ENCODE measurements at places on chromosomes 13 and 19.

- DNase-seq: no peak
Observed at GRCh38 chr13:78829821-78830220, 170.9 kb upstream of the OBI1 start.

GRCh38 chr13:39341251-39341650 lies 261.7 kb downstream of the LHFPL6 start:
- no peak for DNase-seq

DNA sequence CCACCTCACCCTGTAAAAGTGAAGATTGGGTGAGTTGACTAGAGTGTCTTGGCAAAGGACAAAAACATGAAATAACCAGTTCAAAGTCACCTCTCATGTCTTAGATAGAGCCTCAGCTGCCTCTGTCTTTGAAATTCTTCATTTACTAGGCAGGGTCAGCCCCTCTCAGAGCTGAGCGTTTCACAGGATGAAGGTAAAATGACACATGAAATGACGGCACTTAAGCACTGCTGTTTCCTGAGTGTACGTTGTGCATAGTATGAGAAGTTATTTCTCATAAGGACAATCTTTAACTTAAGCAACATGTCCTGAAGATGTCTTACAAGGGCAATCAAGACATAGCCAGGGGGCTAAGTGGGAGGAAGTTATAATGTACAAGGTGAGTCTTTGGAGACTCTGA lies 32.3 kb upstream of the SLC10A2 start:
- DNase-seq: no peak

- DNase-seq: no peak
Observed at GRCh38 chr13:37365496-37365895, 233.1 kb downstream of the POSTN start.

DNA sequence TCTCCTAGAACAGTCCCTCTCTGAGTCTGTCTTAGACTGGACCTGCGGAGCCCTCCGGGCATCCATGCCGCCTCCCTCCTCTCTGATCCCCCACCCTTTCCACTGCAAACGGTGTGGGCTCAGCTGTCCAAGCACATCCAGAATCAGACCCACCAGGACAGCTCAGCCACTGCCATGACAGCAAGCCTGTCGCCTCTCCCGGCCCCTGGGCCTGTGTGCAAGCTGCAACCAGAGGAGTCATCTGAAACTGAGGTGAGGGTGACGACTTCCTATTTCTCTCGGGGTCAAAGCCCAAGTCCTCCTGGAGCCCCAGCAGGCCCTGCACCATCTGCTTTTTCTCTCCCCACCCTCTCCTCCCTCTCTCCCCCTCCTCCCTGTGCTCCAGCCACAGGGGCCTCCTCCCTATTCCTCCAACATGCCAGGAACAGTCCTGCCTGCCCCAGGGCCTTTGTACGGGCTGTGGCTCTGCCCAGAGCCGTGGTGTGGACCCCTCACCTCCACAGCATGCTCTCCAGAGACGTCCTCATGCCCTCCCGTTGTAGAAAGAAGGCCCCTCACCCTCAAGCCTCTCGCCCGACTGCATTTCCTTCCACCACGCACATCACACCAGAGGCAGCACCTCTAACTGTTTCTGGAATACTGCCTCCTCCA lies 23.5 kb upstream of the MYDGF start:
- no peak for DNase-seq

DNA sequence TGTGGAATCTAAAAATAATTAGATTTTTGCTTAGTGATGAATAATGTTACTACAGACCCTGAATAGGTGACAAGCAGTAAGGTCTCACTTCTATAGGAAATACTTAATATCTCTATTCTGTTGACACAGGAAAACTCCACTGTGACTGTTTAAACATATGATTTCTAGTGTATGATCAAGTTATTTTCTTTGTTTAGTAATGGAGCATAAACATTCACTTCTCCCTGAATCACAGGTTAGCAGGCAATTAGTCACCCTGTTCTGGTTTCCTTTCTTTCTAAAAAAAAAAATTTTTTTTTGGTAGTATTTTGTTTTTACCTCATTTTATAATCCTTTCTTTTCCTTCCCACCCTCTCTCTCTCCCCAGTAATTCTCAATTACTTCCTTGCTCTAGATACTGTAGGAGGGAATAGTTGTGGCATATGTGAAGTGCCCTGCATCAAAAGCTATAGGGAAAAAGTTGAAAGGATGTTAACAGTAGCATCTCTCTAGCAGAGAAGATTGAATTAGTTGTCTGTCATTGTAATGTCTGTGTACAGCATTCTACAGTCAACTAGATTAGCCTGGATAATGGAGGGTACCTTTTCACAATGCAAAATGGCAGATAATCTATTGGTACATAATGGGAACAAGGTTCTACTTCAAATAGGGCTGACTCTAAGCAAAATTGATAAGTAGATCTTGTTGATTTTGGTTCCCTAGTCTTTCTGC lies 3.5 kb downstream of the HS6ST3 start:
- DNase-seq: no peak

- DNase-seq: no peak
Observed at GRCh38 chr19:44816301-44816700, 7.4 kb downstream of the BCAM start.

DNA sequence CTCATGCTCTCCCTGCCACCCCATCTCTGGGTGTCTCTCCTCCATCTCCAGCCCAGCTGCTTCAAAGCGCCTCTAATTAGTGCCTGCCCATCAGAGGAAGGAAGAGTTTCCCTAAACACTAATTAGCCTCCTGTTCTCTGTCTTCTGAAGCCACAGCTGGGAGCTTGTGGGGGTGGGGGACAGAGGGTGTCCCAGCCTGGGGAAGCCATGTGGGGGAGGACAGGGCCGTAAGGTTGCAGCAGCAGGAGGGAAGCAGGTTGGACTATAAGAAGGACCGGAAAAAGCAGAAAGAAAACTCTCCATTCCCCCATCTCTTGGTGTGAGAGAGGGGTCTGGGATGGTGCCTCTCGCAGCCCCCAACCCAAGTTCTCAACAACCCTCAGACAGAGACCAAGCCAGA lies 26.2 kb downstream of the SLC8A2 start:
- no peak for DNase-seq

GRCh38 chr19:51546650-51547396 lies 15.4 kb upstream of the SIGLEC6 start:
- no peak for DNase-seq

- DNase-seq: no peak
Observed at GRCh38 chr19:52034051-52034728, 6.0 kb upstream of the ZNF614 start.

GRCh38 chr19:35135389-35135909 lies 590 bp upstream of the LGI4 start:
- DNase-seq: no peak

GRCh38 chr19:36090910-36091695 lies 19.8 kb upstream of the OVOL3 start:
- no peak for DNase-seq

- peak; percentile 54 for DNase-seq
Observed at GRCh38 chr13:30752201-30752797, 17.0 kb downstream of the ALOX5AP start.

DNA sequence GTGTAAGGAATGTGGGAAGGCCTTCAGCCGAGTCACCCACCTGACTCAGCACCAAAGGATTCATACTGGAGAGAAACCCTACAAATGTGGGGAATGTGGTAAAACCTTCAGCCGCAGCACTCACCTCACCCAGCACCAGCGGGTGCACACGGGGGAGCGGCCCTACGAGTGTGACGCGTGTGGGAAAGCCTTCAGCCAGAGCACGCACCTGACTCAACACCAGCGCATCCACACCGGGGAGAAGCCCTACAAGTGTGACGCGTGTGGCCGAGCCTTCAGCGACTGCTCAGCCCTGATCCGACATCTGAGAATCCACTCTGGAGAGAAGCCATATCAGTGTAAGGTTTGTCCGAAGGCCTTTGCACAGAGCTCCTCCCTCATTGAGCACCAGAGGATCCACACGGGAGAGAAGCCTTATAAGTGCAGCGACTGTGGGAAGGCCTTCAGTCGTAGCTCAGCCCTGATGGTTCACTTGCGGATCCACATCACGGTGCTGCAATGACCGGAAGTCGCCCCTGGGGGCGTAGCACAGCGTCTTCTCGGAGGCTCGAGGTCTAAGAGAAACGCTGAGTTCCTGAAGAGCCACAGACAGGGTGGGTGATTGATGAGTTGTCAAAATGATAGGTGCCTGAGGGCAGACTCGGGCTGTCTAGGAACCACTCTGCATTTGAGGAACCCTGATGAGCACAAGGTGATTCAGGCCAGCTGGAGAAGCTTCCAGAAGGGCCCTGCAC lies 12.2 kb downstream of the ZSCAN22 start:
- DNase-seq: no peak

- no peak for DNase-seq
Observed at GRCh38 chr13:106133025-106133424, 402.4 kb downstream of the EFNB2 start.

GRCh38 chr13:97982286-97982685 lies 28.8 kb downstream of the IPO5 start:
- no peak for DNase-seq

- DNase-seq: no peak
Observed at GRCh38 chr13:32642858-32643257, 56.6 kb downstream of the PDS5B start.

GRCh38 chr19:49338023-49338677 lies 2.9 kb downstream of the CD37 start:
- peak; percentile 75 for DNase-seq

DNA sequence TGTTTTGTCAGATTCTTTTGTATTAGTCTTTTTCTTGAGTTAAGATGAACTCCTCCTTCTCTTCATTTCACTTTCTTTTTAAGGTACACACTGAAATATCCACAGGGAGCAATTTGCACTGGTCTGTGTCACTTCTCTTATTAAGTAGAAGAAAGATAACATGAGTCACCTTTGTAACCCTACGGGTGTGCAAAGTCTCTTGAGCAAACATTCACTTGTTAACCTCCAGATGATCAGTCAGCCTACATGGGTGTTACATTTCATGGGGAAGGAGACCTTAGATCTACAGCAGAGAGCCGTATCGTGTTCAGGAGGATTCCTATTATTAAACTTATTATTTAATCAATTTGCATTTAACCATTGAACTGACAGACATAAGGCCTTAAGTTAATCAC lies 5.1 kb downstream of the ZNF507 start:
- no peak for DNase-seq

DNA sequence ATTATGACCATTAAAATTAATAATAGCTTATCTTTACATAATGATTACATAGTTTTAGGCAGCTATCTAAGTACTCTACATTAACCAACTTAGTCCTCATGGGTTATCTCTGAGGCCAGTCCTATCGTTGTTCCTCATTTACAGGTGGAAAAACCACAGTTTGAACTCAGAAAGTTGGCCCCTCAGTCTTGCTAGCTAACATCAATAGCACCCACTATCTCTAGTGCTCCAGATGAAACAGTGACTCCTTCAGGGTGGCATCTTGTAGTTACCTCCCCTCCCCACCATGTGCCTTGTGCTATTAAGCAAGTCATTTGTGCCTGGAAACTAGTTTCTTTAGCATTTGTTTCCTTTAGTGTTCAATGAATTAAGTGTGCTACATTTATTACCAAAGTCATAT lies 1086.7 kb downstream of the EFNB2 start:
- no peak for DNase-seq

All from coronary artery (tissue), 2 donors.